ENCODE measurements at places on chromosomes 3 and 15.

GRCh38 chr3:65919826-65920225, 118.9 kb downstream of the MAGI1 start:
- DNase-seq, result no peak

- peak; percentile 71 for DNase-seq
Observed at GRCh38 chr3:110314512-110315114, 757.0 kb upstream of the NECTIN3 start.

DNA sequence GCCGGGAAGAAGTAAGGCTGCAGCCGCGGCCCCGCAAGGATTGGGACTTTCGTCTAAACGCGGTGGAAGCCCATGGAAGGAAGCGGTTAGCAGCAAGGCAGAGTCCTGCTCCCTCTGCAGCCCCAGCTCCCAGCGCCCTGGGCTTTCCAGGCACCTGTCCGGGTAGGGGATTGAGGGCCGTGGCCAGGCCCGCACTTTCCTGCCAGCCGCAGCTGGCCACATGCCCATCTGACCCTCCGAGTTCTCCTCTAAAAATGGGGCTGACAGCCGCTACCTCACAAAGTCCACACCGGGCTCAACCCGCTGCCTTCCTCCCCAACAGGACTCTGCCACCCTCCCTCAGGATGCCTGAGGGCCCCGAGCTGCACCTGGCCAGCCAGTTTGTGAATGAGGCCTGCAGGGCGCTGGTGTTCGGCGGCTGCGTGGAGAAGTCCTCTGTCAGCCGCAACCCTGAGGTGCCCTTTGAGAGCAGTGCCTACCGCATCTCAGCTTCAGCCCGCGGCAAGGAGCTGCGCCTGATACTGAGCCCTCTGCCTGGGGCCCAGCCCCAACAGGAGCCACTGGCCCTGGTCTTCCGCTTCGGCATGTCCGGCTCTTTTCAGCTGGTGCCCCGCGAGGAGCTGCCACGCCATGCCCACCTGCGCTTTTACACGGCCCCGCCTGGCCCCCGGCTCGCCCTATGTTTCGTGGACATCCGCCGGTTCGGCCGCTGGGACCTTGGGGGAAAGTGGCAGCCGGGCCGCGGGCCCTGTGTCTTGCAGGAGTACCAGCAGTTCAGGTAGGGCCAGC, 1.9 kb downstream of the NEIL1 start:
- DNase-seq, result no peak

GRCh38 chr3:184604615-184605290, 43.2 kb downstream of the EPHB3 start:
- DNase-seq, result no peak

DNA sequence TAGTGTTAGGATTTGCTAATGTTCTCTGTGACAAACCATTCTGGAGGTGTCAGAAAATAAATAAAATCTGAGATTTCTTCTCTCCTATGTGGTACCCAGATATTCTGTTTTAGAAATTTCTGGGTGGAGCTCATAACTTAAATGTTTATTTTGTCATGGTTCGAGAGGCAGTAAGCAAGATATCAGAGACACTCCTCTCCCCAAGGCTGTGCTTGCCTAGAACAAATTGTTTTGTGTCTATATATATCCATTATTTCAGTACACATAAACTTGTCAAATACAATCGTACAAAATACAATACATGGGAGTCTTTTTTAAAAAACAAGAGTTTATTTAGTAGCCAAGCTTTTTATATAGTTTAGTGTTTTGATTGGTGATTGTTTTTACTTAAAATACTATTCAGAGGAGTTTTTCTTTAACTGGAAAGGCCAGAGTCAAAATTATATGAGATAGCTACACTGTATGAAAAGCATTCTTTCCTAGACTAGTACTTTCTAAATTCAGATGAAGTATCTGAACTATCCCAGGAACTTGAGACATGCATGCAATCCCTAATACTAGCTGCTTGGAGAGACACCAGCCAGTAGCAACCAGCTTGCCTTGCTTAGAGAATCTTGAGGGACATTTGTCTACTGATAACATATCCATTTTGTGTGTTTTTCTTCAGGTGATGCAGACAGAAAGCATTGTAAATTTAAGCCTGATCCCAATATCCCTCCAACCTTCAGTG, 4.7 kb downstream of the EXOG start:
- DNase-seq, result no peak
